ENCODE measurements at places on chromosomes 3 and 15.

- DNase-seq: no peak
These were observed 83.3 kb downstream of the MEX3B start for GRCh38 chr15:81962482-81962881.

GRCh38 chr3:29279806-29280205 is 1.1 kb upstream of the RBMS3 start:
- no peak for DNase-seq

DNA sequence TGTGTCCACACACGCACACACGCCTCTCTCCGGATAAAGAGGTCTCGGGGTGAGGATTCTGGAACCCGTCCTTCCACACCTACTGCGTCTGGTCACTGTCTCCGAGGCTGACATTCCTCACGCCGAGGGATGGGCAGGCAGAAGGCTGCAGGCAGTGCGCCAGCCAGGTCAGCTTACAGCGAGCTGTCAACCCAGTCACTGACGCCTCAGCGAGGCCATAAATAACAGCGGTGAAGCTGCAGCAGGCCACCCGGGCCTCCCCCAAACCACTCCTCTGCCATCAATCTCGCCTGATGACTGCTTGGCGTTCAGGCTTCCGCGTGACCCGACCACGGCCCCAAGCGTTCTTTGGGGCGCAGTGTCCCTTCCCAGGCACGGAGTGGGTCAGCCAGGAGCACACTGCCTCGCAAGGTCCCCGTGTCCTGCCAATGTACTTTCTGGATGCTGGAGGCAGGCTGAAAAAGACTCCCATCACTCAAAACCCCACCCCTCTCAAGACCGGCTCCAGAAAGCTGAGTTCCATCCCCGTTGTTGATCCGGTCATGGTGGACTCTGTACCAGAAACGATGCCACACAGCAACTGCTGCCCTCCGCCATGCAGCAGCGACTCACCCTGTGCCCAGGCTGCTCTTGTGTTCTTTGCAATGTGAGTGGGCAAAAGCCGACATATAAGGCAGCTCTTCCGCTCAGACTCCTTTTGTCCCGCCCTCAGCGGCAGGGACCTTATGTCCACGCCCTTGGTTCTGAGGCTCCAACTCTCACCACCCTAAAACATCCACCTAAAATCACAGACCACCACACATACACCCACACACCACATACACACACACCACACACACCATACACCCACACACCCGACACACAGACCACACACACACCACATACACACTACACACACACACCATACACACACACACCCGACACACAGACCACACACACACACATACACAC is 27.1 kb downstream of the CPN2 start:
- DNase-seq: no peak

DNA sequence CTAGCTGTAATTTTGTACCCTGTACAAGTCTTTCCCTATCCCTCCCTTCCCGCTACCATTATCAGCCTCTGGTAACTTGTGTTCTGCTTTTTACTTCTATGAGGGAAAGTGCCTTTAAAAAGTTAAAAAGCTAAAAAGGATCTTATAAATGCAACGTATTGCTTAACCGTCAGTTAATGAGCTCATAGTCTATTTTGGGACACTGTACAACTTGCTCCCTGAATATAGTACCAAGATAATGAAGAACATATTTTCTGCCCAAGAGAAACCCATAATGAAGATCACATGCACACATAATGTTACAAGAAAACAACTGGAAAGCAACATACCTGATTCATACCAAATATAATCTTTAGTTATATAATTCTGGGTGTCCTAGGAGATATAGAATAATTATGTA is 22.6 kb downstream of the ZIC1 start:
- no peak for DNase-seq

DNA sequence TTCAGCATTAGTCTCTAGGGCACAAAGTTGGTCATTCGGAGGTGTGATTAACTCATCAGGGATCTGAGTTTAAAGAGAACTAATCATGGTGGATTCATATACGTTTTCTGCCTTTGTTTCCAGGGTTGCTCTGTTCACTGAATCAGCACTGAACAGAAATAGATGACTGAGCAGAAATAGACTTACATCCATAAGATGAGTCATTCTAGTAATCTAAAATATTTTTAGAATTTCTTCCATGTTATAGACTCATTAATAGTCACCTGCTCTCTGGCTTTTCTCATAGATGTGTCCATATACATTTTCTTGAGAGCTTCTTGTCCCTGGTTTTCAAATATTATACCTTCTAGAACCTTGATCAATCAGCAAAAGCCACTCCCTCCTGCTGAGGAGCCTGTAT is 837.6 kb upstream of the DPPA4 start:
- DNase-seq: no peak

- no peak for DNase-seq
These were observed 374.9 kb upstream of the TGFBR2 start for GRCh38 chr3:30231277-30232141.

DNA sequence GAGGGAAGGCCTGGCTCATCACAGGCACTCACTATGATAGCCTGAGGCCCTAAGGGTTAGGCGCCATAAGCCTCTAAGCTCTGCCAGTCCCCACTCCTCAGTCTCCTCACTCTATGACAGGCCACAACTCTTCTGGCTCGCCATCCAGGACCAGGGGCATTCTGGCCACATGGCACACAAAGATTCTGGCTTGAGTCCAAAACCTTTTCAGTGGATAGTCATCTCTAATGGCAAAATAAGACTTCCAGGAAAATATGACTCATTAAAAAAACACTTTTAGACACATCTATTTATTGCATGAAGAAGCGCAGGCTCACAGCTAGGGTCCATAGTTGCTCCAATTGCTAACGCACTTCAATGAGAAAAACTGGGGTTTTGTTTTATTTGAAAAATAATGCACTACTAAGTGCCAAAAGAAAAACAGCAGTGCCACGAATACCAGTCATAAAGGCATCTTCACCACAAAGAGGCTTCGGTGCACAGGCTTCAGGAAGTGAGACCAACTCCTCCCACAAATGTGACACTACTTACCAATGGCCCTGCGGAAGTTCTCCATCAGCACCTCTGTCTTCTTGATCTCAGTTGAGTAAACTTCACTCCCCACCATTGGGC is 11.1 kb downstream of the RUVBL1 start:
- DNase-seq: no peak

DNA sequence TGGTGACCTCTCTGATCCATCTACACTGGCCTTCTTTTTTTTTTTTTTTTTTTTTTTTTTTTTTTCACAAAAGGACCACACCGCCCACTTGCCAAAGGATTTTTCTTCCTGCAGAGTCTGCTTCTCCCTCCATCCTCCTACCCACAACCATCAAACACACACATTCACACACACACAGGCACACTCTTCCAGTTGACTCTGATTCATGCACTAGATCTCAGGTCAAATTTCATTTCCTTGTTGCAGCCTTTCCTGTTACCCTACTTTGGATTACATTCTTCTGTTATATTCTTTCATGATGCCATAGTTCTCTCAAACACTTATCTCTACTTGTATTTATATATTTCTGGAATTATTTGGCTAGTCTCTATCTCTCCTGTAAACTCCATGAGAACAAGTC is 133.9 kb downstream of the STAC start:
- no peak for DNase-seq

- no peak for DNase-seq
These were observed 378.2 kb upstream of the AZI2 start for GRCh38 chr3:28726840-28727239.

DNA sequence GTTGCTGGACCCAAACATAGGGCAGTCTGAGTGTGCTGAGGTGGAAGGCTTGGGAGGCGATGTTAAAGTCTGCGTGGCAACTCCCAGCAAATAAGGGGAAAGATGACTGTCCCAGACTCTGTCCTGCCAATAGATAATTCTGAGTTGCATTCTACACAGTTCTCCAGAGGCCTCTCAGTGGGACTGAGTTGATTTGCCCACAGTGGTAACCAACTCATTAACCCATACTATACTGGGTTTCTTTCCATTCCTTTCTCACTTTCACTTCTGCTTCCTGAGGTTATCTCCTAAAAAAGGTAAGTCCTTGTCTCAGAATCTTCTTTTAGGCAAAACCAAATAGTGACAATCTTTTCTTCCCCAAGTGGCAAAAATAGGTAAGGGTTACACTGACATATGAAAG is 549.9 kb upstream of the DPPA4 start:
- no peak for DNase-seq

DNA sequence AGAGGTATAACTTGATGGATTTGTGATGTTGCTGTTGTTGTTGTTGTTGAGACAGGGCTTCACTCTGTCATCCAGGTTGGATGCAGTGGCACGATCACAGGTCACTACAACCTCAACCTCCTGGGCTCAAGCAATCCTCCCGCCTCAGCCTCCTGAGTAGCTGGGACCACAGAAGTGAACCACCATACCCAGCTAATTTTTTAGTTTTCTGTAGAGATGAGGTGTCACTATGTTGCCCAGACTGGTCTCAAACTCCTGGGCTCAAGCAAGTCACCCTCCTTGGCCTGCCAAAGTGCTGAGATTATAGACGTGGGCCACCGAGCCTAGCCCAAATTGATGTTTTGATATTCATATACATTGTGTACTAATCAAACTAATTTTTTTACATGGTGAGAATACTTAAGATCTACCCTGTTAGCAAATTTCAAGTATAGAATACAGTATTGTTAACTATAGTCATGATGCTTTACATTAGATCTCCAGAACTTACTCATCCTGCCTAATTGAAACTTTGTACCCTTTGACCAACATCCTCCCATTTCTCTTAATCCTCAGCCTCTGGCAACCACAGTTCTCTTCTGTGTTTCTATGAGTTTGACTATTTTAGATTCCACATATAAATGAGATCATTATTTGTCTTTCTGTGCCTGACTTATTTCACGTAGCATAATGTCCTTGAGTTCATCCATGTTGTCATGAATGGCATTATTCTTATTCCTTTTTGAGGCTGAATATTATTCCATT is 23.2 kb downstream of the LMCD1 start:
- DNase-seq: no peak

GRCh38 chr3:187828579-187829452 is 83.5 kb upstream of the BCL6 start:
- DNase-seq: no peak

- DNase-seq: no peak
These were observed 995.3 kb downstream of the ROBO2 start for GRCh38 chr3:78035131-78035641.

- DNase-seq: no peak
These were observed 50.9 kb downstream of the RGMA start for GRCh38 chr15:93037820-93038705.

DNA sequence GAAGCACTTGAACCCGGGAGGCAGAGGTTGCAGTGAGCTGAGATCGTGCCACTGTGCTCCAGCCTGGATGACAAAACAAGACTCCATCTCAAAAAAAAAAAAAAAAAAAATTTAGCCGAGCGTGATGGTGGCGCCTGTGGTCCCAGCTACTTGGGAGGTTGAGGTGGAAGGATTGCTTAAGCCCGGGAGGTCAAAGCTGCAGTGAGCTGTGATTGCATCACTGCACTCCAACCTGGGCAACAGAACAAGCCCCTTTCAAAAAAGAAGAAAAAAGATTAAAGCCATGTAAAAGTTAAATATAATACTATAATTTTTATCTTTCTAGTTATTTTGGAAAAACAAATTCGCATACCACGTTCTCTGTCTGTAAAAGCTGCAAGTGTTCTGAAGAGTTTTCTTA is 61.9 kb upstream of the SKIL start:
- DNase-seq: no peak

- no peak for DNase-seq
These were observed 62.5 kb upstream of the LRRC3B start for GRCh38 chr3:26560081-26560480.

DNA sequence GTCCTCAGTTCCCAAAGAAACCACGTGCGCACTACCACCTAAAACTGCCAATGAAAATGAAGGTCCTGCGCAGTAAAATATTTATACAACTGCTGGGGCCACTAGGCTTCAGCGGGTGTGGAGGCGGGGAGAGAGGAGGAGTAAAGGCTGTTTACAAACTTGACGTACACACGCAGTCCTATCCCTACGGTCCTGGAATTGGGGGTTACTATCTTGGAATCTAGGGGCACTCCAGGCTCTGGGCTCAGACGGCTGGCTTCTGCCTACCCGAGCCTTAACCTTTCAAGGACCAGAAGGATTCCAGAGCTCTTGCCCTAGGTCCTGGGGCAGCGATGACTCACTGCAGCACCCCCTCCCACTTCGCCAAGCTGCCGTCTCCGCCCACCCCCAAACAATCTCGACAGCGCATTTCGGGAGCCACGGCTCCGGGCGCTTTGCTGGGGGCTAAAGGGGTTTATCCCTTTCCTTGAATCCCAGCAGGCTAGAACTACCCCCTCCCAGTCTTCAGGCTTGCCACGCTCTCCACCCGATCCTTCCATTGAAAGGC is 3.0 kb downstream of the ADAMTS9 start:
- no peak for DNase-seq

- no peak for DNase-seq
These were observed 25.0 kb downstream of the DPH3 start for GRCh38 chr3:16239780-16240179.
